ENCODE measurements at places on chromosomes 2 and 18.
A peak's percentile ranks its signal among the peaks of the same experiment; 100 is the strongest.

GRCh38 chr18:21703241-21703820, 1.2 kb downstream of the ABHD3 start:
- no peak for DNase-seq

DNA sequence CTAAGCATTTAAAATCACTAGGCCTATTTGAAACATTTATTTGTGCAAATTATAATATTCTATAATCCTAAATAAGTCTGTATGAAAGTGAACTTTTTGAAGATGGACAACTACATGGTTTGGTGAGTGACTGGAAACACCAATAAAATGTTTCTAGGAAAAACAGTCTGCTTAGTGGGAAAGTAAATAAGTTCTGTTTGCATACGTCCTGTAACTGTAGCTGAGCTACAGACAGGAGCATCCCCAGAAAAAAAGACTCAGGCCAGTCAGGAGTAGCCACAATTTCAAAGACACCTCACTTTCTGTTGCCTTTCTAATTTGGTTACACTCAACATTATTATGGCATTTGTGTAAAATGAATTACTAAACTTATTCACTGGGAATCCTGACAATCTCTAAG, 28.4 kb upstream of the KCNJ3 start:
- DNase-seq, result no peak

DNA sequence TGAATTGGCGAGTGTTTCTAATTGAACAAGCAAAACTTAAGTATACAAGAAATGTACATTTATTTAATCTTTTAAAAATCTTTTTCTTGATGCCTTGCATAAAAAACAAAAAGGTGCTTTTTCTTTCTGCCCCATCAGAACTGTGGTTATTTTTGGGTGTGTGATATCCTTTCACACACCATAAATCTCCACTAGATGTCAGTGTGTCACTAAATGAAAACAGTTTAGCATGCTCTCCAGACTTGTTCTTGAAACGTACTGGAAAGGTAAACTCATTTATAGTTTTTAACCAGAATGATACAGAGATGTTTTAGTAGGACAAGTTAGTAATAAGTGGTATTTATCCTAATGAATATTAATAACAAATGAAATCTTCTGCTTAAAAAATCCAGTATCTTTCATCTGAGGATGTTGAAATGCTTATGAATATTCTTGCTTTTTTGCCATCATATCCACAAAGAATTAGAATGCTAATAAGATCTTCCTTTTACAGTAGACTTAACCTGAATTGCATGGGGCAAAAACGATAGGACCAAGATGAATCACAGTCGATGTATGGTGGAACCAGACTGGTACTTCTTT, 96.8 kb downstream of the UBE2E3 start:
- DNase-seq, result peak; percentile 26

GRCh38 chr2:147293991-147294824, 550.6 kb upstream of the ACVR2A start:
- DNase-seq, result no peak

DNA sequence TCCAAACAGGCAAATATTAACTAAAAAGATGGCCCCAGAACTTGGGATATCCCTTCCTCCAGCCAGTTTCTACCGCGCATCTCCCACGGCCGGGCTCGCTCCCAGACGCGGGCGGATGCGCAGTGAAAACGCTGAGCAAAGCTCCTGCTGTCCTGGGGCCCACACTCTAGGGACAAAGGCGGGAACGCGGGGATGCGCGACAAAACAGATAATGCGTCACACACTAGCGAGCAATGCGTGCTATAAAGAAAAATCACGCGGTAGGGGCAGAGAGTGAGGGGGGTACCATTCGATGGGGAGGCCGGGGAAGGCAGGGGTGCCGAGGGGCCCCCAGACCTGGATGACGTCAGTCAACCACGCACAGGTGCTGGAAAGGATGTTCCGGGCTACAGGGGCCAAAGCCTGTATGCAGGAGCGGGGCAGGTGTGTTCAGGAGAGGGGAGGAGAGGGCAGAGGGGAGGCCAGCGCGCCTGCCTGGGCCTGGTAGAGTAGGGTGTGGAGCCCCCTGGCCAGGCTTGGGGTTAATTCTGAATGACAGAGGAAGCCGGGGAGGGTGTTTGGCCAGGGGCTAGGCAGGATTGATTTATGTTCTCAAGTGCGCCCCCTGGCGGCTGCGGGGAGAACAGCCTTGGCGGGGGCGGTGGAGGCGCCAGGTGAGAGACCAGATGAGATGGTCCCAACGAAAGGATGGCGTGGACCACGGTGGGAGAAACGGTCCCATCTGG, 14.9 kb upstream of the ITM2C start:
- no peak for DNase-seq

GRCh38 chr2:175880-176820, 87.7 kb downstream of the SH3YL1 start:
- DNase-seq, result no peak

DNA sequence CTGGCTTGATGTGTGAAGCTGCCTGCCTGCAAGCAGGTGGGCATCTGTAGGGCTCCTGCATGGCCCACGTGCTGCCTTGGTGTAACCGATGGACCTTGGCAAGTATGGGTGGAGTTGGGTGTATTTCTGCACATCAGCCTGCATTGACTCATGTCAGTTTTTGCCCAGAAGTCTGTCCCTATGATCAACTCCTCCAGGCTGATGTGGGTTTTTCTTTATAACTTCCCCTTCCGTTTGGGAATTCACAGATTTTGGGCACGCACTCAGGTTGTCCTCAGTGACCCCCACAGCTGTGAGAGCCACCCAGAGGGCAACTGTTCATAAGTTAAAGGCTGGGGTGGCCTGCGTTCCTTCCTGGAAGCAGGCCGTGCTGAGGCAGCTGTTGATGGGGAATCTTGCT, 123.3 kb downstream of the NCK2 start:
- no peak for DNase-seq

Data from SIG-M5 (cell line).